Fibroblast of skin of left biceps (primary cell): ENCODE measurements at places on chromosomes 2 and 18.

DNA sequence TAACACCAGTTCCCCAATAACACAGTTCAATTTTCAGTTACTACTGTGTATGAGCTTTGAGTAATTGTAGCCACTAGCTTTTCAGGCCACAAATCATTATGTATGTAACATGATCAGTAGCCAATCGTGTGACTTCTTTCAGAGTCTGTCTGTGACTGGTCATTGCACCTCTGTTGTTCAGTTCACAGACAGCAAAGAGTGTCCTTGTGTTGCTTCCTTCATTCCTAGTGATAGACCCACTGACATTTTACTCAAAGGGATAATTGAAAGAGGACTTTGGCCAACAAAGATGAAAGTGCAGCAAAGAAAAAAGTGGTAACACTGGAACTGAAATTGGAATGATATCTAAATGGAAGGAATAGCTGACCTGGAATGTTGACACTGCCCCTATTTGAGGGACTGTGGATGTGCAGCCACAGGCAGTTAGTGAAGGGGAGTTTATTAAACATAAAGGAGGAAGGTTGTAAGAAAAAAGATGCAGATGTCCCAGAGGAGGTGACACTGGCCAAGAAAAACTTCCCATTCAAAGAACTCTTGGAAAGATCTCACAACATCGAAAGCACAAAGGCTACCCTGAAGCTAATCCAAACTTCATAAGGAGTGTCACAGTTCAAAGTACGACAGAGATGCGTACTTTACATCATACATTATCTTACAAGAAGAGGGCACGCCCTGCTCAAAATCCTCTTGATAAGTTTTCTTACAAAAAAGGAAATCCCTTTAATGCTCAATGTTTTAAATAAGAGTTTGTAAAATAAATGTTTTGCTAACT, 19.3 kb downstream of the TTC39C start:
- no peak for DNase-seq

DNA sequence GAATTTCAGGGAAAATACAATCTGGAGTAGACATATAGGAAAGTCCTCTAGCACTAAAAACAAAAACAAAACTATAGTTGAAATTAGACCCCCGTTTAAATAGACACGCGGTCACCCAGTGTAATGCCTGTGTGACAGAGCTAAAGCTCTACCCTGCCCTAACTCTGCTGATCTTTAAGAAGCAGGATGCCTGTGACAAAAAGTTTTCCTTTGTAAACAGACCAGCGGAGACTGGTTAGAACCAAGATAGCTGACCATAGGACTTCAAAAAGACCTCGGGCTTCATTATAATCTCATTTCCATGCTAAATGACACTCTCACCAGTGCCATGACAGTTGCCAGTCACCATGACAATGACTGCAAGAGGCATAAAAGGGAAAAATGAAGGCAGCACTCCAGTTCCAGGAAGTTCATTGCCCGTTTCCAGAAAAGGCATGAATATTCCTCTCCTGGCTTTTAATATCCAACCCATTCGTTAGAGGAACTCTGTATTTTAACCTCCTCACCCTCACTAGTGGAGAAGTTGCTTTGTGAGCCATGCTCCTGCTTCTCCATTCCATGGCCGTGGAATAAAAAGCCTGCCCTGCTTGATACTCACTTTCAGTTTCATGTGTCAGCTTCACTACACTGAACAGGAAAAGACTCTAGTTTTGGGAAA, 157.2 kb upstream of the COPS8 start:
- no peak for DNase-seq

GRCh38 chr2:209505410-209505809, 81.6 kb downstream of the MAP2 start:
- DNase-seq = no peak

GRCh38 chr2:171178993-171179392, 18.3 kb upstream of the TLK1 start:
- DNase-seq = no peak

DNA sequence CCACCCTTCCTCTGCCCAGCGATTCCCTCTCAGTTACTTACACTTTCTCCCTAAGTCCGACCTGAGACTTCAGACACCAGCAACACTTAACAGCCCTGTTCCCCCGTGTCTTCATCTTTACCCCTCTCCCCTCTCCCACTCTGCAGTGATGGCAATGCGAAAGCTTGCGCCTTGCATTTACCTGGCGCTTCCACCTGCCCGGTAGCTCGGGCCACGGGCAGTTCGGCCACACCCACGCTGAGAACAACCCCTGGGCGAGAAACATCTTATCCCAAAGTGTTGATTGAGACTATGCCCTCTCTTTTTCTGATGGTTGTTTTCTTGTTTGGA, 558 bp downstream of the DNAJC10 start:
- DNase-seq = no peak

DNA sequence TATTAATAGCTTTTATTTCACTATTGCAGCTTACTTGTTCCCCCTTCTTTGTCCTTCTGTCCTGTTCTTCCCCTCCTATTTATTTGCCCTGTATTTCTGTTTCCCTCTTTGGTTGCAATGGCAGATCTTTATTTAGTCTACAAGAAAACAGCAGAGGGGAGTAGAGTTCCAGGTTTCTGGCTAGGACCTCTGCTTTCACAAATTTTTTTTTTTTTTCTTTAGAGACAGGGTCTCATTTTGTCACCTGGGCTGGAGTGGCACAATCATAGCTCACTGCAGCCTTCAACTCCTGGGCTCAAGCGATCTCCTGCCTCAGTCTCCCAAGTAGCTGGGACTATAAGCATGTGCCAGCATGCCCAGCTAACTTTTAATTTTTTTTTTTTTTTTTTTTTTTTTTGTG, 188.1 kb upstream of the SPRED2 start:
- DNase-seq = no peak

GRCh38 chr2:203774760-203775159, 68.3 kb downstream of the CD28 start:
- DNase-seq = peak; percentile 36

GRCh38 chr2:181178823-181179412, 198.5 kb downstream of the UBE2E3 start:
- DNase-seq = no peak

- no peak for DNase-seq
These were observed 424.0 kb downstream of the DSC3 start for GRCh38 chr18:30618567-30618966.

GRCh38 chr2:240364961-240365775, 70.3 kb upstream of the GPC1 start:
- no peak for DNase-seq

DNA sequence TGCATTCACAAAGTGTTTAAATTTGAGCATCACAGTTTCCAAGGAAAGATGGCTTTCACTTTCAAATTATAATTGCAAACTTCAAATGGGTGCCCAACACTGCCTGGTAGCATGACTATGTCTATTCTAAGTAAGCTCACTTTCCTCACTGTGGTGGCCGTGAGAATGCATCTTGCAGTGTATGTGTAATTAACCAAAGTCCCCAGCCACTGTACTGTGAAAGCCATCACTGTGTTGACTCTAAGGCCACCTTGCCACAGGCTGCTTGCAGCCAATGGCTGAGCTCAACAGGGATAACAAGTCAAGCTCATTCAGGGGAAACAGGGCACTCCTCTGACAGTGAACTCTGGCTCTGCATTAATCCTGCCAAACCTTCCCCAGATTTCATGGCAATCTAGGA, 43.3 kb upstream of the LGALSL start:
- DNase-seq = no peak

GRCh38 chr2:85503851-85504777, 34.9 kb upstream of the MAT2A start:
- no peak for DNase-seq

GRCh38 chr2:127105656-127106456, 1.1 kb downstream of the BIN1 start:
- DNase-seq = no peak

GRCh38 chr18:10194592-10194991, 259.8 kb upstream of the APCDD1 start:
- DNase-seq = no peak

- DNase-seq = no peak
These were observed 503.7 kb downstream of the ADCYAP1 start for GRCh38 chr18:1408376-1408775.

DNA sequence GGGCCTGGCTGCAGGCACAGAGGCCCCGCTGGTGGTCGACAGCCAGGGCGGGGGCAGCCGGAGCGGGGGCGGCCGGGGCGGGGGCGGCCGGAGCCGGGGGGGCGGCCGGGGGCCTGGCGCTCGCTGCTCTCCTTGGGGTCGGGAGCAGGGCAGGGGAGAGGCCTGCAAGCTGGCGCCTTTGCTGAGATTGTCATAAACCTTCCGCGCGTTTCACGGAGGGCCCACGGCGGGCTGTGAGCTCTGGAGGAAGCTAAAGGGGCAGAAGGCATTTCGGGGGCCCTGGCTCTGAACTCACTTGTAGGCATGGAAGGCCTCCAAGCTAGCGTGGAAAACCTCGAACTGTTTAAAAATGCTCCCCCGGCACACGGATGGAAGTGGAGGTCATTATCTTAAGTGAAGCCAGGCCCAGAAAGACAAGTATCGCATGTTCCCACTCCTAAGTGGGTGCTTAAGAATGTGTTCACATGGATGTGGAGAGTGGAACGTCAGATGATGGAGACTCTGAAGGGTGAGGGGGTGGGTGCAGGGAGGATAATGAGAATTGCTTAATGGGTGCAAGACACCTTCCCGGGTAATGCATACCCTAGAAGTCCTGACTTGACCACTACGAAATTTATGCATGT, 629 bp downstream of the PRELID3A start:
- no peak for DNase-seq

GRCh38 chr2:89763254-89763580, 1071.7 kb downstream of the RPIA start:
- DNase-seq = no peak

DNA sequence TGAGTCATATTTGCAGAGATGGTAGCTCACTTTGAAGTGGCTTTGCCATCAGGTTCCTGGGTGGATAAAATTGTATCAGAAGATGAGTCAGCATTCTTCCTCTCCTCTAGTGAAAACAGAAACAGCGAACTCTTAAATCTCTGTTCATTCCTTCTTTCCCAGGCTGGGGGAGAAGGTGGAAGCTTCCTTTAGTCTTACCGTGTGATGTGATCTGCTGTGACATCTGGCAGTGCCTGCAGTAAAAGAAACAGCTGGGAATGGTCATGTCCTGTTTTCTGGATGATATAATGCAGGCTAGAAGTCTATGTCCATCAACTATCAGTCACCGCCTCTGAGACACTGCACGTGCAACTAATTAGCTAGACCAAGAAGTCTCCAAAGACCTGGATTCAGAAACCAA, 171.6 kb downstream of the VAPA start:
- DNase-seq = peak; percentile 57

- no peak for DNase-seq
These were observed 305.5 kb downstream of the IKZF2 start for GRCh38 chr2:212845941-212846340.

- DNase-seq = no peak
These were observed 256.0 kb upstream of the SETBP1 start for GRCh38 chr18:44424645-44425035.

DNA sequence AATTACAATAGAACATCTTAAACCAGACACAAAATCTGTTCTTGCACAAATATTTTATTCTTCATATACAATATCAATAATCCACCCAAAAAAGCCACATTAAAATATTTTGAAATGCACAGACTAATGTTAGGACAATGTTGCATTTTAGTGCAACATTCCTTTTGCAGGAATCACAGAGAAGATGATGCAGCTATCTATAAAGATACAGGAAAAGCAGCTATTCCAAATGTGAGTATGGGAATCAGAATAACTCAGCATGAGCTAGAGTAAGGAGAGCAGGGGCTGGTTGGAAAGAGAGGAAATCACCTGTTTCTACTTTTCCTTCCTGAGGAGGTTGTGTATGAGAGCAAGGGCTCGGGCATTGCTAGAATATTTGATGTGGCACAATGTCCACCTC, 4.8 kb downstream of the C2orf66 start:
- DNase-seq = no peak

GRCh38 chr2:21924640-21925285, 801.0 kb downstream of the TDRD15 start:
- no peak for DNase-seq

- no peak for DNase-seq
These were observed 475 bp downstream of the B3GNT2 start for GRCh38 chr2:62196278-62196901.

DNA sequence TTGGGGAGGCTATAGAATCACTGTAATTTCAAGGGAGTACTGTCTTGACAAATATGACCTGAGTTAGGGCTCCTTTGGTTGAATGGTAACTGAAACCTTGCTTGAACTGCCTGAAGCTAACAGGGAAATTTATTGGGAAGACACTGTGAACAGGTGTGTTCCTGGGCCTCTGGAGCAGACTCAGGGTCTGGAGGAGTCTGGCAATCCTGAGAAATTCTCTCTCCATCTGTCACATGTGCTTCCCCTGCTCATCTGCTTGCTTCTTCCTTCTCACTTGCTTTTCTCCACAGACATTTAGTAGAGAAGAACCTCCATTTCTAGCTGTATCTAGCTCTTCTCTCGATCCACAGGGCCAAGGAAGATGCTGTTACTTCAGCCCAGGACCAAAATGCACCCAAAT, 476.5 kb downstream of the LRP1B start:
- DNase-seq = no peak
